ENCODE measurements at places on chromosomes 7 and 10.

GRCh38 chr7:121164247-121164646 is 164.6 kb upstream of the WNT16 start:
- no peak for DNase-seq

- DNase-seq, result no peak
Observed at GRCh38 chr7:38102507-38102906, 75.5 kb upstream of the STARD3NL start.

- DNase-seq, result no peak
Observed at GRCh38 chr7:152553671-152554317, 118.0 kb upstream of the KMT2C start.

DNA sequence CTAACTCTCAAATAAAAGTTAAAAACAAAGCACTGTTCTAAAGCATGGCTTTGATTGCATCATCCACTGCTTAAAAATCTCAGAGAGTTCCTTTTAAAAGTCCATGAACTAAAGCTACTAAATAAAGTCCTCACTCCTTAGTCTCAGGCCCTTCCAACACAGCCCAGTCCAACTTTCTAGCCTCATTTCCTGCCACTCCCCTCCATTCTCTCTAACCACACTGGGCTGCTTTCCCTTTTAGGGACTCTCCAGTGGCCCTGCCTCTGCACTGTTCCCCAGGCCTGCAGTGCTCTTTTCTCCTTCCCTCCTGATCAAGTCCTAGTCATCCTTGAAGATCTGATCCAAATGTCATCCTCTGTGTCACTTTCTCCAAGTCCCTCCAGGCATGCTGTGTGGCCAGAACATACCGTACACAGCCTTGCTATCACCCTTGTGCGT is 56.9 kb upstream of the PPP1R3C start:
- no peak for DNase-seq

GRCh38 chr10:120873741-120874140 is 22.6 kb downstream of the WDR11 start:
- DNase-seq, result no peak

GRCh38 chr10:58994226-58995057 is 182.0 kb upstream of the PHYHIPL start:
- DNase-seq, result no peak

DNA sequence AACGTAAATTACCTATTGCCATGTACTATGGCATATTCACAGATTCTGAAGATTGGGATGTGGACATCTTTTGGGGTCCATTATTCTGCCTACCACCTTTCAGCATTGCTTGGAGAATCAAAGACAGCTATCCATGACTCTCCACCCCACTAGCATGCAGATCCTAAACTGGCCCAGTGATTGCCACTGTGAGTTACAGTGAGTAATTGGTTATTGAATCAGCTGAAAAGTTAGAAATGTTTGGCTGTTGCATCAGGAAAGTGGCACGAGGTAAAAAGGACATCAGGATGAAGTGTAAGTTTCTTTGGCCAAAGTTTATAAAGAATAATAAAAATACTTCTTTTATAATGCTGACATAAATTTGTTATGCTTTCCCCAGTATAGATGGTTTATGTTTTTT is 148.2 kb upstream of the ETV1 start:
- no peak for DNase-seq
